ENCODE measurements at places on chromosomes 13 and 19. TPM values are rescaled to one million over a fixed set of nuclear protein-coding genes. Genes with fewer than 3 reads are reported as not detected.

DNA sequence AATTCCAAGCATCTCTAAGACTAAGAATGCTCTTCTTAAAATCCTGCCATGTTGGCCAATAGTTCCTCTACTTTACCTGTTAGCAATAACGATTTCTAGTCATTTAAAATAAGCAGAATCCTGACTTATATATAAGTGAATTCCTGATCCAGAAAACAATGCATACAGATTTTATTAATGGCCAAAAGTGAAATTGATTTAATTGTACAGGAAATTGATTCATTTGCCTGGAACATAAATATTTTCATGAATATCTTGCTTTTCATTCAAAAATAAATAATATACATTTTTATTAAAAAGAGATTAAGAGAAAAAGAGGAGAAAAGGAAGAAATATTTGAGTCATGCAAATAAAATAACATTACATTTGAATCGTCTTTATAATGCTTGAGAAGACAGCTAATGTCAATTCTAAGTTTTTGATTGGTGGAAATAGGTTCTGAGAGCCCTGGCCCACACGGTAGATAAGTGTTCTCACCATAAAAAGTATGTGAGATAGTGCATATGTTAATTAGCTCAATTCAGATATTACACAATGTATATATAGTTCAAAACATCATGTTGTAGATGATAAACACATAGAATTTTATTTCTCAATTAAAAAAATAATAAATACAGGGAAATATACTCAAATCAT, 323.2 kb upstream of the MIR17HG start:
- no peaks in the 10 kb centered on the region for H3K36me3 ChIP-seq
- no peak overlapping the region for H3K27ac ChIP-seq
- H3K27me3 ChIP-seq, result no peaks in the 10 kb centered on the region
- no peak for DNase-seq

DNA sequence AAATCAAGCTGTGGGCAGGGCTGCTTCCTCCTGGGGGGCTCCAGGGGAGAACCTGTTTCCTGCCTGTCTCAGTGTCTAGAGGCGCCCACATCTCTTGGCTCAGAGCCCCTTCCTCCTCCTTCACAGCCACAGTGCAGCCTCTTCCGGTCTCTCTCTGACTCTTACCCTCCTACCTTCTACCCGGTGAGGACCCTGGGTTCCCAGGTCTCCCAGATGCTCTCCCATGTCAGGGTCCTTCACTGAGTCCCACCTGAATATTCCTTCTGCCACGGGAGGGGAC, 153.1 kb downstream of the KDM4B start:
- H3K4me1 ChIP-seq, result peaks cover 13% of the 10 kb centered on the region
- H3K27me3 ChIP-seq, result no peaks in the 10 kb centered on the region
- peaks cover 6% of the 10 kb centered on the region for H3K36me3 ChIP-seq
- no peak for DNase-seq

OLFM4 gene
- total RNA-seq, result 0.34 TPM

DNA sequence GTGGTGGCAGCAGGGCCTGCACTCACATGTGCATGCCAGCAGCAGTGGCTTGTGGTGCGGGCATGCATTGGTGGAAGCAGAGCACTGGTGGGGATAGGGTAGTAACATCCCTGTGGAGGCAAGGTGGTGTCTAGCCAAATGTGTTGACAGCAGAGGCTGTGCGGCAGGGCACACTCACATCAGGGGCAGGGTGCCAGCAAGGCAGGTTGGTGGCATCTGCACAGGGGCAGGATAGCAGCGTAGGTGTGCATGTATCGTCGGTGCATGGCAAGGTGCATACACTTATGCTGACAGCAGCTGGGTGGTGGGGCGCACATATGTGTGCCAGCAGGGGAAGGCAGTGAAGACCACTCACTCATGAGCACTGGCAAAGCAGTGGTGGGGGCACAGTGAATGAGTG, 211.5 kb upstream of the CSNK1A1L start:
- H3K27ac ChIP-seq, result no peak overlapping the region
- no peaks in the 10 kb centered on the region for H3K4me1 ChIP-seq
- no peaks in the 10 kb centered on the region for H3K36me3 ChIP-seq
- no peak overlapping the region for H3K4me3 ChIP-seq
- no peaks in the 10 kb centered on the region for H3K27me3 ChIP-seq

DNA sequence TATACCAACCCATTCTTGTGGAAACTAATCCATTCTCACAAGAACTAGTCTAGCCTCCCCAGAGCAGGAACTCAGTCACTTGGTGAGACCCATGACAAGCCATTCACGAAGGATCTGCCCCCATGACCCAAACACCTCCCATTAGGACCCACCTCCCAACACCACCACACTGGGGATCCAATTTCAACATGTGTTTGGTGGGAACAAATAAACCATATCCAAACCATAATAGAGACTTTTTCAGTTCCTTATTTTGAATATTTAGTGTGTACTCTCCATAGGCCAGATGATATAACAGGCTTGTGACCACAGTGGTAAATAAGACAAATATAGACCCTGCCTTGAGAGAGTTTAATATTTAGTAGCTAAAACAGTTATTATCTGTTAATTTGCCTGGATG, 227.5 kb upstream of the SERP2 start:
- no peak overlapping the region for H3K27ac ChIP-seq
- H3K27me3 ChIP-seq, result no peaks in the 10 kb centered on the region
- peaks cover 3% of the 10 kb centered on the region for H3K4me1 ChIP-seq
- no peak for DNase-seq
- no peaks in the 10 kb centered on the region for H3K36me3 ChIP-seq

GRCh38 chr19:49324801-49325576, at the start of gene SLC6A16:
SLC6A16 (minus strand) TSS chr19:49325191; CDS start chr19:49311347, 13,844 bp downstream.
- H3K4me1 ChIP-seq, result no peaks in the 10 kb centered on the region
- no peaks in the 10 kb centered on the region for H3K27me3 ChIP-seq
- no peak within 1 kb of the TSS for H3K27ac ChIP-seq
- H3K4me3 ChIP-seq, result no peak within 1 kb of the TSS

CEACAM4 gene
- 2.1 TPM for total RNA-seq

DNA sequence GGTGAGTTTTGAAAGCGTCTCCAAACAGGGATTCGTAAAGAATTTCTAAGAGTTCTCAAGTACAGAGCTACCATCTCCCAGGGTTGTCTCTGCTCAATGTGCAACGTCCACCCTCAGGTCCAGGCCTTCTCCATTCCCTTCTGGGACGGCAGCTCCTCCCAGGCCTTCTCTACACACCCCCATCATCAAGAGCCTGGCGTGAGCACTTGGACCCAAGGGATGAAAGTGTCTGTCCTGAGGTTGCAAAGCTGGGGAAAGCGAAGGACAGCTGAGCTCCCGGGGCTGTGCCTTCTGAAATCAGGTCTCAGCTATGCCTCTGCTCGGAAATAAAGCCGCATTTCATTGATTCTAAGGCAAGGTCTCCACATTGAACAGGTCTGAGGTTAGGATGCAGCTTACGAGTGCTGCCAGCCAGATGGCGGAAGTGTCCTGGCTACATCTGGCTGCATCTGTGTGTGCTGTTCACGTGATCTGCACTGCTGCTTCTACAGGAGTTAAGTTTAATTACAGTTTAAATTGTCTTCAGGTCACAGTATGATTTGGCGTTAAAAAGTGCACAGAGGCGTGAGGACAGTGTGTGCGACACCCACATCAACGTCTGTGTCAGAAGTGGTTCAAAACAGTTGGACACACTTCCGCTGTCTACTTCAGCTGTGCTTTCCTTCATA, 27.0 kb upstream of the MIER2 start:
- no peaks in the 10 kb centered on the region for H3K36me3 ChIP-seq
- H3K4me3 ChIP-seq, result no peak overlapping the region
- no peaks in the 10 kb centered on the region for H3K4me1 ChIP-seq
- peak; percentile 28 for DNase-seq

FBXO17 gene
- total RNA-seq, result 10.4 TPM

GRCh38 chr13:63408331-63409189, 1992.9 kb upstream of the PCDH20 start:
- no peak overlapping the region for H3K27ac ChIP-seq
- no peaks in the 10 kb centered on the region for H3K27me3 ChIP-seq
- H3K4me3 ChIP-seq, result no peak overlapping the region
- H3K4me1 ChIP-seq, result no peaks in the 10 kb centered on the region

TRPC4 gene
- total RNA-seq, result 3.1 TPM

GRCh38 chr19:13604902-13605586, 98.8 kb upstream of the CACNA1A start:
- no peak overlapping the region for H3K4me3 ChIP-seq
- no peak overlapping the region for H3K27ac ChIP-seq
- no peaks in the 10 kb centered on the region for H3K36me3 ChIP-seq
- H3K27me3 ChIP-seq, result no peaks in the 10 kb centered on the region

DNA sequence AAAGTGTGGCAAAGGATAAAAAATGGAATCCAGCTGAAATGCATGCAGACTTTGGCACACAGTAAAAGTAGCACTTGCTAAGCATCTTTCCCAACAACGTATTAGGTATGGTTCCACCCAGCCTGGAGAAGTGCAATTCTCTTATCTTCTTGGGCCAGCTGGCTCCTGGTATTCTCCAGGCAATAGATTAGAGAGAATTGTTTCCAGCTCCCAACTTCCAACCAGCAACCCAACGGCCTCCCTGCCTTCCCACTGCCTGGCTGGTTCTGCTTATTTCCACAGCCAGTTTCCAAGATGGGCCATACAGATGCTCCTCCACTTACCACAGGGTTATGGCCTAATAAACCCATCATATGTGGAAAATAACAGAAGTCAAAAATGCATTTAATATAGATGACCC, 133.4 kb downstream of the OXGR1 start:
- DNase-seq, result no peak
- H3K27ac ChIP-seq, result no peak overlapping the region
- no peaks in the 10 kb centered on the region for H3K4me1 ChIP-seq
- H3K36me3 ChIP-seq, result no peaks in the 10 kb centered on the region
- no peaks in the 10 kb centered on the region for H3K27me3 ChIP-seq
- H3K4me3 ChIP-seq, result no peak overlapping the region

VSIG10L gene
- 3.1 TPM for total RNA-seq

MBD3L1 gene
- total RNA-seq, result not detected

DNA sequence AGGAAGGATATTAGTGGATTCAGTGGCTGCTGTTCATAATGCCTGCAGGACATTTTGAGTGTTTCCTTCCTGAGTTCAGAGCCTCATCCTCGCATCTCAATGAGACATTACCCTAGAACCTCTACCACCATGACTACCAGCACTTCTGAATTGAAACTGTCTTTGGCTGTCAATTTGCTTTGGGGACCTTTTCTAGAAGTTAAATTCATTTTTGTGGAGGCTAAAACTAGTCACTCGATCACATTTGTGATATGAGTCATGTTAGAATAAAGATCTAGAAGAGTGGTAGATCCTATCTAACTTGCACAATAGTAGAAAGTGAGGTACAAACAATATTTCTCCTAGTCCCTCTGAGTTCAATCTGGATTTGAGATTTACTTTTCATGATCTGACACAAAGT, 124.9 kb downstream of the KCNRG start:
- H3K36me3 ChIP-seq, result no peaks in the 10 kb centered on the region
- peaks cover 17% of the 10 kb centered on the region for H3K4me1 ChIP-seq
- peaks cover 11% of the 10 kb centered on the region for H3K27me3 ChIP-seq

PSG2 gene
- total RNA-seq, result not detected

SPRED3 gene
- 0.09 TPM for total RNA-seq

DNA sequence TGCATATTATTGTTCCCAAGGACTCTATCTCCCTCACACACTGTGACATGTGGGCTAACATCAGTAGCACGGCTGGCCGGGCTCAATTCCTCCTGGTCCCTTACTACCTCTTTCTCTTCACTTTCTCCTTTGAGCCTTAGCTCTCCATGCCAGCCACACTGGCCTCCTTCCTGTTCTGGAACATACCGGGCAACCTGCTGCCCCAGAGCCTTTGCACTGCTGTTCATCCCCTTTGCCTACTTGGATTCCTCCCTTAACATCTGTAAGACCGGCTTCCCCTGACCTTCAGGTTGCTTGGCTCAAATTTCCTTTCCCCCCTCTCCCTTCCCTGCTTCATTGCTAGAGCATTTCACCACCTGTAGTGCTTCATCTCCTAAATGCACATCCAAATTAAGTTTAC, 17.1 kb downstream of the IRS2 start:
- no peak for DNase-seq
- peak overlapping the region; percentile 33 for H3K27ac ChIP-seq
- H3K27me3 ChIP-seq, result no peaks in the 10 kb centered on the region

GRCh38 chr19:16066611-16067104, 9.6 kb upstream of the TPM4 start:
- no peaks in the 10 kb centered on the region for H3K27me3 ChIP-seq
- peak; percentile 35 for DNase-seq
- no peaks in the 10 kb centered on the region for H3K36me3 ChIP-seq
- H3K4me1 ChIP-seq, result peaks cover 17% of the 10 kb centered on the region
- no peak overlapping the region for H3K4me3 ChIP-seq

DNA sequence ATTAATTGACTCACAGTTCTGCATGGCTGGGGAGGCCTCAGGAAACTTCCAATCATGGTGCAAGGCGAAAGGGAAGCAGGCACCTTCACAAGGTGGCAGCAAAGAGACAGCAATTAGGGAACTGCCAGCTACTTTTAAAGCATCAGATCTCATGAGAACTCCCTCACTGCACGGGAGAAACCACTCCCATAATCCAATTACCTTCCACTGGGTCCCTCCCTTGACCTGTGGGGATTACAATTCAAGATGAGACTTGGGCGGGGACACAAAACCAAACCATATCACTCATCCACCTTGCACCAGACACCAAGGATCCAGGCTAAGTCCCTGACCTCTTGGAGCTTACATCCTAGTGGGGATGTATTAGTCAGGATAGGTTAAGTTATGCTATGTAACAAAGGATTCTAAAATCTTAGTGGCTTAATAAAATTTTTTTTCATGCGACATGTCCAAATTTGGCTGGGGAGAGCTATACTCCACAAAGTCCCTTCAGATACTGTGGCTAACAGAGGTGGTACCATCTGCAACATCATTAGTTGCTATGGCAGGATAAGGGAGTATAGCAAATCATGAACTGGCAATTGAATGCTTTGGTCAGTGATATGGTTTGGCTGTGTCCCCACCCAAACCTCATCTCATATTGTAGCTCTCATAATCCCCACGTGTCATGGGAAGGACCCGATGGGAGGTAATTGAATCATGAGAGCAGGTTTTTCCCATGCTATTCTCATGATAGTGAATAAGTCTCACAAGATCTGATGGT, 8.3 kb upstream of the FAM187B start:
- DNase-seq, result no peak
- no peaks in the 10 kb centered on the region for H3K27me3 ChIP-seq
- no peak overlapping the region for H3K4me3 ChIP-seq
- H3K36me3 ChIP-seq, result no peaks in the 10 kb centered on the region
- no peak overlapping the region for H3K27ac ChIP-seq
- no peaks in the 10 kb centered on the region for H3K4me1 ChIP-seq

- no peak overlapping the region for H3K27ac ChIP-seq
- H3K4me1 ChIP-seq, result no peaks in the 10 kb centered on the region
- no peak overlapping the region for H3K4me3 ChIP-seq
- H3K36me3 ChIP-seq, result no peaks in the 10 kb centered on the region
- no peaks in the 10 kb centered on the region for H3K27me3 ChIP-seq
Observed at GRCh38 chr13:52725302-52725701, 14.3 kb downstream of the CNMD start.

Data from lung (tissue), 17 donors.